Kidney (tissue), 22 donors: ENCODE measurements at places on chromosomes 11 and 22.
A peak's percentile ranks its signal among the peaks of the same experiment; 100 is the strongest.

GRCh38 chr22:38565441-38565840 lies 4.5 kb downstream of the DMC1 start:
- DNase-seq = no peak

GRCh38 chr11:79342686-79343085 lies 98.1 kb downstream of the TENM4 start:
- DNase-seq = peak; percentile 61

DNA sequence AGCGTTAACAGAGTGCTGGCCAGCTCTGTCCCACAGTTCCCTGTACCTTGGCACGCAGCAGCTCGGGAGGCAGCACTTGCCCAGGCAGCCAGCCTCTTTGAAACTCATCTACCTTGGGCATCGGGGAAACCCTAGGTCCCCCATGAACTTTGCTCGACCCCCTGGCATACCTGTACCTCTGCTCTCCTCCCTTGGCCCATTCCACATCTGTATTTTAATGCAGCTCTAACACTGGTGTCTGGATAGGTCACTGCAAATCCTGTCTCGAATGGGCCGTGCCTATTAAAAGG lies 304.1 kb downstream of the TBC1D22A start:
- no peak for DNase-seq

DNA sequence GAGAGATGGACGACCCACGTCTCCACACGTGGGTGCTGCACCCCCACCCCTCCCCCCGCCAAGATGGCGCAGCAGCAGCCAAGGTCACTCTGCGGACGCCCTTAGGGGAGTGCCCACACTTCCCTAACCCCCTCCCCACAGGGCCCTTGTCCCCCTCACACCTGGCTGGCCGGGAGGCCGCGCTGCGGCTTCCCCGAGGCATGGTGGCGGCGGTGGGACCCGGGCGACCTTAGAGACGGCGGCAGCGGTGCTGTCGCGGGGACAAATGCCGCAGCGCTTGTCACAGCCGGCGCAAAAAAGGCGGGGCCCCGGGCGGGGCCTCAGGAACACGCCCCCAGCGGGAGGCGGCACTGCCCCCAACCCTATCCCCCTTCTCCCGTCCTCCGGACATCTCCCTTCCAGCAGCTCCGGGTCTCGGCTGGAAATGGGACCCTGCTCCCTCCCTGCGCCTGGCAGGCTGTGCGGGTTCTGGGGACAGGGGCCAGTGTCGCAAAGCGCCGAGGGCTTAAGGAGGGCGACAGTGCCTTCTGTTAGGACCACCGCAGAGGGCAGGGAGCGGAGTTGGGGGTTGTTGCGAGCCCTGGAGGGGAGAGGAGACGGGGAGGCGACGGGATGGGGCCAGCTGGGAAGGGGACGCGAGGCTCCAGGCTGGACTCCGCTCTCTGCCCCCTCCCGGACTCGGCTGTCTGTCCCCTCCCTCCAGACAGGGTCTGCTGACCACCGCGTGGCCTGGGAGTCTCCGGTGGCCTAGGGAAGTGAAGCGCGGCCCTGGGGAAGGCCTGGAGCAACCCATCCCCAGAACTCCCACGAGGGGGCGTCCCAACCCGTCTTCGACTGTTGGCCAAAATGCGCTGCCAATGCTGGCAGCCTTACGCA lies at the start of gene CHCHD10:
Gene CHCHD10, minus strand, starts transcription at position 300 of the 876 bp plus-strand sequence. Its CDS starts 98 bp downstream, at position 202.
- peak; percentile 94 for DNase-seq

DNA sequence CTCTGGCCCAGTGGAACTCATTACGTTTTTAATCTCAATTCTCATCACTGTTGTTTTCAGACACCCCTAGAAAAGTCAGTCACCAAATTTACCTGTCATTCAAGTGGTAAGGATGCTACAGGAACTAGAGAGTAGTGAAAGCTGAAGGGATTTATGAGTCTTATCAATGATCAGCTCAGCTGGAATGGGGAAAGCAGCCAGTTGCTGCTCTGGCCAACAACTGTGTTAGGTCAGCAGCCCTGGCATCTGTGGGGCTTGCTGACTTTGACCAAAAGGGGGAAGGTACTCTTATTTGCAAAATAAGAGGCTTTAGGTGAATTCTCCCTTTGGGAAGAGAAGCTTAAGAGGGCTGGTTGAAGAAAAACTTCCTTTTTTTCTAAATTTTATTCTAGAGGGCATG lies 76.2 kb upstream of the HORMAD2 start:
- DNase-seq = no peak

- DNase-seq = peak; percentile 72
These were observed 33.1 kb upstream of the ETS1 start for GRCh38 chr11:128620309-128621100.

DNA sequence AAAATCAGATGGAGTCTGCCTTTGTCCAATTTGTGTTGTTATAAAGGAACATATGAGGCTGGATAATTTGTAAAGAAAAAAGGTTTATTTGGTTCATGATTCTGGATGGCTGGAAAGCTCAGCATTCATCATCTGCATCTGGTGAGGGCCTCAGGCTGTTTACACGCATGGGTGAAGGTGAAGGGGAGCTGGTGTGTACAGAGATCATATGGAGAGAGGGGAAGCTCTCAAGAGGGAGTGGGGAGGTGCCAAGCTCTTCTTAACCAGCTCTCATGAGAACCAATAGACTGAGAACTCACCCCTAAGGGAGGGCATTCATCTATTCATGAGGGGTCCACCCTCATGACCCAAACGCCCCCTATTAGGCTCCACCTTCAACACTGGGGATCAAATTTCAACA lies 40.0 kb downstream of the NEU3 start:
- DNase-seq = no peak

GRCh38 chr11:57155400-57155799 lies 26.4 kb upstream of the LRRC55 start:
- DNase-seq = no peak

DNA sequence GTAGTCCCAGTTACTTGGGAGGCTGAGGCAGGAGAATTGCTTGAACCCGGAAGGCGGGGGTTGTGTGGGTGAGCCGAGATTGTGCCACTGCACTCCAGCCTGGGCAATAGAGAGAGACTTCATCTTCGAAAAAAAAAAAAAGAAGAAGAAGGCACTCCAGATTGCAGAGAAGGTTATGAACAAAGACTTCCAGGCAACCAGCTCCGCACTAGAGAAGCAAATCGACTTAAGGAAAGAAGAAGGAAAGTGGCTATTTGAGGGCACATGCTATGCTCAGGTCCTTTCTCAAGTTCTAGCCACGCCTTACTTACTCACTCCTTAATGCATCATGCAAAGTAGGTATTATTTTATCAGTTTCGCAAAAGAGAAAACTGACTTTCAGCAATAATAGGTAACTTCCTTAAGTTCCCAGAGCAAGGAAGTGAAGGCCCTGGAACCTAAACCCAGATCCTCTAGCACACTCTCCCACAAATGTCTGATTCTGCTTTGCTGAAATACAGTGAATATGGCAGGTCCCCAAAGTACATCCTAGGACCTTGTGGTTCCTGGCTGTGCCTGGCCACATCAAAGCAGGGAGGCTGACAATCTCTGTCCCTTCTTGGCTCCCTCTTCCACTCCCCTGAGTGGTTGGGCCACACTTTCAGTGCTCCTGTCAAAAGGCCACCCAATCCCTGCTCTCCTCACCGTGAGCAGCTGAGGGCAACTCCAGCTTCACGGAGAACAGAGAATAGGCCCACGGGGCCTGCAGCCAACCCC lies 14.2 kb downstream of the CD3E start:
- DNase-seq = no peak

DNA sequence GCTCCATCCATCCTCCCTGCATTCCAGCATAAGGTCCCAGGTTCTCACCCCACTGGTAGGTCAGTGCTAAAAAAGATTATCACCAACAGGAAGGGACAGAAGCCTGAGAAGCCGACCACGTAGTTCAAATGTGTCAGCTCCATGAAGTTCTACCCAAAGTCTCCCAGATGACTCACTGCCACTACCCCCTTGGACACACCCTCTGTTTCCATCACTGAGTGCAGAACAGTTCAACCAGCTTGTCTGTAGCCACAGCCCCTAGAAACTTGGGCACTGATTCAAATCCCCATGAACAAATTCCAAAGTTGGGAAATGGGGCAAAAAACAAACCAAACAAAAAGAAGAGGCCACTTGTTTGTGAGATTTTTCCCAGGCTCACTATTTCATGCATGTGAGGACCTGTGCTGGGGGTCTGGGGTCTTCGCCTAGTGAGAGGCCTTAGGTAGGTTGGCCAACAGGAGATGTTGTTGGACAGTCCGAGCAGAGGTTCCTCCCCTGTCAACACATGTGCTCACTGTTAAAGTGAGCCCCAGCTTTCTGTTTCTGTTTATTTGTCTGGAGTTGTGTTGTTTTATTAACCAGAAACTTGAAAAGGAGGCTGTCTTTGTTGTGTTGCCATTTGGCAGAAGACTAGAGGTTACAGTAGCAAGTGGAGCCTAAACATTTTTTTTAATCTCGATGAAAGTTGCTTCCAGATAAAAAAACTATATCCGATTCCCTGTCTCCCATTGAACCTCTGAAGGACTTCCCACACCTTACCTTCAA lies 24.2 kb upstream of the FLI1 start:
- no peak for DNase-seq

DNA sequence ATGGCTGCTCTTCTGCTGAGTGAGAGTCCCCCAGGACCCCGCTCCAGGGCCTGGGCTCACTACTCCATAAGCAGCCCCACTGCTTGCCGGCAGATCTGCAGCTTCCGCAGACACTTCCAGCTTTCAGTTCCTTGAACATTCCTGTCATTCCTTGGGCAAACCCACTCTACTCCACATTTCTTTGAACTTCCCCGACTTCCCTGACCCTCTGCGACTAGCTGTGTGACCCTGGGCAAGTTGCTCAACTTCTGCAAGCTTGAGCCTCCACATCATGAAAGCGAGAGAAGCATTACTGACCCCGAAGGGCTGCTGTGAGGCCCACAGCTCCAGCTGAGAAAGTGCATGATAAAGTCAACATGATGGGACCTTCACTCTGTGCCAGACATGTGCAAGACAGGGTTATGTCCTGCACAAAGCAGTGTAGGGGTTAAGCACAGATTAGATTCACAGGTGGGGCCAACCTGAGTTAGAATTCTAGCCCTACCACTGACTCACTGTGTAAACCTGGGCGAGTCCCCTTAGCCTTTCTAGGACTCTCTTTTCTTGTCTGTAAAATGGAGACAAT lies 51.8 kb downstream of the THAP12 start:
- peak; percentile 57 for DNase-seq

GRCh38 chr11:12591706-12592105 lies 82.5 kb upstream of the TEAD1 start:
- DNase-seq = no peak

DNA sequence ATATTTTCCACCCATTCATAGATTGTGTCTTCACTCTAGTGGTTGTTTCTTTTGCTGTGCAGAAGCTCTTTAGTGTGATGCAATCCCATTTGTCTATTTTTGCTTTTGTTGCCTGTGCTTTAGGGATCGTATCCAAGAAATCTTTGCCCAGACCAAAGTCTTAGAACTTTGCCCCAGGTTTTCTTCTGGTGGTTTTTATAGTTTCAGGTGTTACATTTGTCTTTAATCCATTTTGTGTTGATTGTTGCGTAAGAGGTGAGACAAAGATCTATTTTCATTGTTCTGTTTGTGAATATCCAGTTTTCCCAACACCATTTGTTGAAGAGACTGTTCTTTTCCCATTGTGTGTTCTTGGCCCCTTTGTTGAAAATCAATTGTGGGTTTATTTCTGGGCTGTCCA lies 6.4 kb downstream of the IL10RA start:
- DNase-seq = no peak

GRCh38 chr22:36636916-36637315 lies 66.6 kb downstream of the CACNG2 start:
- DNase-seq = no peak

DNA sequence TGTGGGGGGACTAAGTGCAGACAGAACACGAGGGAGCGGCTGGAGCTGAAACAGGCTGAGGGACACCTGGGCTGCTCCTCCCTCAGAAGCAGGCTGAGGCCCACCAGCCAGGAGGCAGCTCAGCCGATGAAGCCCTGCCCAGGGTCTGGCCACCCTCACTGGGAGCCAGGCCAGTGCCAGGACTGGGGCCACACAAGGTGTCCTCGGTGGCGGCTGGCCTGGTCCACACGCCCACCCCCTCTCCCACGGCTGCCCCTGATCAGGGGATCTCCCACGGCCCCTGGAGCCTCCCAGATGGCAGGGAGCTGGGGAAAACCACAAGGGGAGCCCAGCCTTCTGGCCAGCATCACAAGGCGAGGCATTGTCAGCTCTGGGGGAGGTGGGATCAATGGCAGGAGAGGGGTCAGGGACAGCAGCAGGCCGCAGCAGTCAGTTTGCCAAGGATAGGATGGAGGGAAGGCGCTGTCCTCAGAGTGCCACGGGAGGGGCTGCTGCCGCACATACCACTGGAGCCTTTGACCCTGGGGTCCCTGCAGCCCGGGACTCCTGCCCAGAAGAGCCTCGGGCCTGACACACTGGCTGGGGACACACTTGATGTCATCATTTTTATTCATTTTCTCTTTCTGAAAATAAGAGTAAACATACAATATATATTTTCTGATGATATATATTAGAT lies 11.7 kb upstream of the RASL10A start:
- no peak for DNase-seq

- DNase-seq = peak; percentile 99
These were observed at the start of the genes ATM and NPAT for GRCh38 chr11:108222574-108223347. Gene ATM, plus strand, starts transcription at chr11:108223067. Its CDS starts 4,558 bp downstream, at chr11:108227625. Gene NPAT, minus strand, starts transcription at chr11:108222638. Its CDS starts 102 bp downstream, at chr11:108222536.

DNA sequence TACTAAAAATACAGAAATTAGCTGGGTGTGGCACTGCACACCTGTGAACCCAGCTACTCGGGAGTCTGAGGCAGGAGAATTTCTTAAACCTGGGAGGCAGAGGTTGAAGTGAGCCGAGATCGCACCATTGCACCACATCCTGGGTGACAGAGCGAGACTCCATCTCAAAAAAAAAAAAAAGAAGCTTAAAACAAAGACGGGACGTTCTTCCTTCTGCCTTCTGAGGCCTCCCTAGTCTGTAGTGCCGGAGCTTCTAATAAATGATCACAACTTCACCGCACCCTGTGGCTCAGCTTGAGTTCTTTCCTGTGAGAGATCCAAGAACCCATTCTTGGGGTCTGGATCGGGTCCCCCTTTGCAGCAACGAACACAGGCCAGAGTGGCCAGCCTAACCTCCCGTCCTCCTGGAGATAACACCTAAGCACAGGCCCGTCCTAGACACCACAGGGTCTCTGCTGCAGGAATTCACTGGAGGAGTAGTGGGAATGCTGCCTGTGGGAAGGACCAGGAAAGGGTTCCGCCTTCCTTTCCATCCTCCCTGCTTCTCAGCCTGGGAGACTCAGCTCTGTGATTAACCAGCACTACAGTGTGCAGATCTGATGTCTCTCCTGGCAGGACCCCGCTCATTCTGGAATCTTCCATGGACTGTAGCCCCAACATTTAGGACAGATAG lies 2.2 kb upstream of the APOBEC3H start:
- DNase-seq = no peak

GRCh38 chr11:65915101-65915820 lies 3.6 kb downstream of the C11orf68 start:
- no peak for DNase-seq

DNA sequence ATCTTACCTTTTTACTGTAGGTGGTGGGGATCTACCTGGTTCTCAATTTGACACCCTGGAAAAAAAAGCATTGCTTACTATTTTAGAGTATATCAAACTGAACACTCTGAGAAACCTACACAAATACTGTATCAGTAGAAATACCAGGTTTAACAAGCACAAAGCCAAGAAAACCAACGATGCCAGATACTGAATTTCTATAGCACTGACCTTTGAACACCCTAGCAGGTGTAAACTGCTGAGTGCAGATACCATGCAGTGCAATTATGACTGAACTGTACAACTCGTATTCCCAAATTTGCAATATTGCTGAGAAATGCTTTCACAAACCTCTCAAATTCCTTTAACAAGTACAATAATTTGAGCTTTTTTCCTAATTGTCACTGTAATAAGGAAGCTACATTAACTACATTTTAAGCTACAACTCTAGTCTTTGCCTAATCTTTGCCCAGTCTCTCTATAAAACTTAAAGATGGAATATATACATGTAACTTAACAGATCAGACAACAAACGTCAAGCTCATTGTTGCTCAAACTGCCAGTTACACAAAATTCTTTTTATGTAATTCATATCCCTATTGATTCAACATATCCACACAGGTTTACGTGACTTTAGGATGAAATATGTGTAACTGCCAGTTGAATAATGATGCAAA lies 8.9 kb downstream of the TAF1D start:
- no peak for DNase-seq
